ENCODE measurements at places on chromosomes 12 and 14.

DNA sequence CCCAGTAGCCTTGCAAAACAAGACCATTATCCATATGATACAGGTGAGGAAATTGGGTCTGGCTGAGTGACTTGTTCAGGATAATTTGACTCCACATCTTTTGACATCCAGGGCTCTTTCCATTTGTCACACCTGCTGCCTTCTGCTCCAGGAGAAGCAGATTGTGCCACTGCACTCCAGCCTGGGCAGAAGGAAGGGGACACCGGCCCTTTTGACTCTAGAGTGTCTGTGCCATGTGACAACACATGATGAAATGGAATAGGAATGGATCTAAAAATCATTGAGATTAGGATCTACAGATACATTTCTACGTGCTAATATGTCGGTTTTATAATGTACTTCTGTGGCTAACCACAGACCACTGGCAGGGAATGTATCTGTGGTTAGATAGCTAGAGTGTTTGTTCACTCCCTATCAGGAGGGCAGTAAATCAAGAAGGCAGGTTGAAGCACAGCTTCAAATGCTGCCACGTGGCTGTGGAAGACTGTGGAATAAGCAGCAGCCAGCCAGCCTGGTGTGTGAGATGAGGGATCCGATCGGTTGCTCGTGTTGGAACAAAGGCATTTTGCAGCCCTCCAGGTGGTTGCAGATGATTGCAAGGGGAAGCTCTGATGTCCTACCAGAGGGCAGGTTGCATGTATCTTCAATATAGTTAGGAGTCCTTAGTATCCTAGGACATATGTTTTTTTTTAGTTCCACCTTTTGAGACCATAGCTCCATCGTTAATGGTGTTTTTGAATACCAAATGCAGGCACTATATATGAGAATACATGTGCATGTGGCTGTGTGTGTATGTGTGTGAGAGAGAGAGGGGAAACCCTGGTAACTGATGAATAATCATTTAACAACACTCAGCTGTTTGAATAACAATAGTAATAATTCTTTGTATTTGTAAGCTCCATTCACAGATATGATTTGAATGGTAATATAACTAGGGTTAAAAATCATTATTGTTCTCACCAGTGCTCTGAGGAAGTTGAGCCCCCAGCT, 28.6 kb downstream of the EML1 start:
- peak; percentile 49 for DNase-seq

DNA sequence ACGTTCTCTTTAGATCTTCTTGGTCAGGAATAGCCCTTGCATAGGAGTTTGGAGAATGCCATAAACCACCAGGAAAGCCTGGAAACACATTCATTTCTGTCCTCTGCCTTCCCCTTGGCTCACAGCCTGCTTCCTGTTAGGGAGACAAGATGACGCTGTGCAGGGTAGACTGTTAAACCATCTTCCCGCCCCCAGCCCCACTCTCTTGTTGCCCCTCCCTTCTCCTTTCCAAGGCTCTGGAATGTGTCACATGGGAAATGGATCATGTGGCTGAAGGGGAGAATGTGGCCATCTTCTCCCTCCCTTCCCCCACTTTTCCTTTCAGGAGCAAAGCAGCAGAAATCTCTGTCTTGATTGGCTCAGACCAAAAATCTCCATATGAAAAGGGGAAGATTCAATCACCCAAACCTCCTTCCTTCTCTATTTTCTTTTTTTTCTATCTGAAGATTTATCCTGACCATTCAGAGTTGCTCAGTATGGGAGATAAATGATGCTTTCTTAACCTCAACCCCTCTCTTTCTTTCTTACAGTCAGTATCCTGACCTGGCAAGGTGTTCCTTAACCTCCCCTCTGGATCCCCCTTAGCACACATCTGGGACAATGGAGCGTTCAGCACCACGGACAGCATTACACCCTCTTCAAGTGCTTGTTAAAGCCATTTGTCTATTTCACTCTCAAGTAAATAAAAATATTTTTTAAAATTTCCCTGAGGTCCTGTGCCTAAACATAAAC, 11.4 kb downstream of the GPR19 start:
- peak; percentile 95 for DNase-seq

DNA sequence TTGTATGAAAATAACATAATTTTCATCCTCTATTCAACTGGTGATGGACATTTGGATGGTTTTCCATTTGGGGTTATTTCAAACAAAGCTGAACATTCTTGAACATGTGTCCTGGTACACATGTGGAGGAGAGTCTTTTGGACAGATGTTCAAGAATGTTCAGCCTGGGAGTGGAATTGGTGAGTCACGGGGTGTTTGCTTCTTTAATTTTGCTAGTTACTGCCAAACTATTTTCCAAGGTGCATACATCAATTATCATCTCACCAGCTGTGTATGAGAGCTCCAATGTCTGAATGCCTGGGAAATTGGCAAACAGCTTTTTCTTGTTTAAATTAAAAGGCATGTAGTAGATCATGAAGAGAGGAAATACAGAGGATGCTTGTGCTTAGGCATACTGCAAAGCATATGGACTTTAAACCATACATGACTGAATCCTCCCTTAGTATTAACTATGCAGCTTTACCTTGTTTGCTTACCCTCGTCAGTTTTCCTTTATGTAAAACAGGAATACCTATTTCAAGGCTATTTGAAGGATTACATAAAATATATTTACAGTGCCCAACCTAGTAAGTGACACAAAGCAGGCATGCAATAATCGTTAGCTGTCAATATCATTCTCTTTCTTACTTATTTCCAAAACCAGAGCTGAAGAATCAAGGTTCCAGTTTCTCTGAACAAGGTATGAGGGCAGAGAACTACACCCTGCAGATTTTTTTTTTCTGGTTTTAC, 152.1 kb downstream of the ITPR2 start:
- DNase-seq: peak; percentile 26

GRCh38 chr14:68462683-68463082, 330.2 kb downstream of the ZFP36L1 start:
- DNase-seq: peak; percentile 17

DNA sequence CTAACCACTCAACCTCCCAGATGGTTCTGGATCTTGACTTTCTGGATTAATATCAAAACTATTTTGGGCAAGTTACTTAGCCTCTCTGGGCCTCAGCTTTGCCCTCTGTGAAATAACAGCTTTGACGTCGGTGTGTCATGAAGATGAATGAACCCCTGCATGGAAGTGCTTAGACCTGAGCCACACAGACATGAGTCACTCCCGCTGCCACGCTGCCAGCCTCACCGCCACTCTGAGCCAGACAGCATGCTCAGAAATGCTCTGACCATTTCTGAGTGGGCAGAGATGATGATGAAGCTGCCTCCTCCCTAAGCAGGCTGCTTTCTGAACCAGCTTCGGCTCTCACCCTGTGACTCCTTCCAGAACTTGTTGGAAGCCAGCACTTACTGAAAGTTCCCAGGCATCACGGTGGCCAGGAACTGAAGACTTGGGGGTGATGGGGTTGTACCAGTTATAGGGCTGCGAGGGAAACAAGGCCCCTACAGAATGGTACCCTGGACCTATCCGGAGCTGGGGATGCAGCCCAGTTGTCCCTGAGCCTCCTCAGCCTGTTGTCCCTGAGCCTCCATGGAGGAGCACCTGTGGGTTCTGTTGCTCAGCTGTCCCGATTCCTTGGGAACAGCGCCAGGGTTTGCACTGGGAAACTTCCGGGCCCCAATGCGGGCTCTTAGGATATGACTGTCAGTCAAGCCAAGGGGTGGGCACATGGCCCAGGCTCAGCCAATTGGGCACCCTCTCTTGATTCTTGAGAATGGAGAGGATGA, 2.0 kb upstream of the CCDC197 start:
- peak; percentile 69 for DNase-seq

- DNase-seq: no peak
These were observed 118.6 kb downstream of the FGD4 start for GRCh38 chr12:32517966-32518365.

- DNase-seq: no peak
These were observed 30.4 kb upstream of the GCH1 start for GRCh38 chr14:54933006-54933405.

DNA sequence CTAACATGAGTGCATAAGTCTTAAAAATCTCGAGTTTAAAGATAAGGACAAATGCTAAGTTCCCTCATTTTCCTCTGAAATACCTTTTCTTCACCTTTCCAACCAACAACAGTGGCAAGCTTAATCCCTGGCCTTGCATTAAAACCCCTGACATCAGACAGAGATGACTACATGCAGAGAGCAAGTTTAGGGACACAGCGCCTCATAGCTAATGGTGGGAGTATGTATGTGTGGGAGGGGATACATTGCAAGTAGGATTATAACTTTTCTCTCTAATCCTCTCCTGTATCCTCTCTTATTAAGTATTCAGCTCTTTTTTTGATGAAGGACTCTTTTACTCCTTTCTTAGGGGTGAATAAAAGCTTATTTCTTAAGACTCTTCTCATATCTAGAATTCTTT, 547.1 kb downstream of the CCER1 start:
- DNase-seq: peak; percentile 39

GRCh38 chr12:110597885-110598284, 14.8 kb upstream of the PPTC7 start:
- peak; percentile 20 for DNase-seq

DNA sequence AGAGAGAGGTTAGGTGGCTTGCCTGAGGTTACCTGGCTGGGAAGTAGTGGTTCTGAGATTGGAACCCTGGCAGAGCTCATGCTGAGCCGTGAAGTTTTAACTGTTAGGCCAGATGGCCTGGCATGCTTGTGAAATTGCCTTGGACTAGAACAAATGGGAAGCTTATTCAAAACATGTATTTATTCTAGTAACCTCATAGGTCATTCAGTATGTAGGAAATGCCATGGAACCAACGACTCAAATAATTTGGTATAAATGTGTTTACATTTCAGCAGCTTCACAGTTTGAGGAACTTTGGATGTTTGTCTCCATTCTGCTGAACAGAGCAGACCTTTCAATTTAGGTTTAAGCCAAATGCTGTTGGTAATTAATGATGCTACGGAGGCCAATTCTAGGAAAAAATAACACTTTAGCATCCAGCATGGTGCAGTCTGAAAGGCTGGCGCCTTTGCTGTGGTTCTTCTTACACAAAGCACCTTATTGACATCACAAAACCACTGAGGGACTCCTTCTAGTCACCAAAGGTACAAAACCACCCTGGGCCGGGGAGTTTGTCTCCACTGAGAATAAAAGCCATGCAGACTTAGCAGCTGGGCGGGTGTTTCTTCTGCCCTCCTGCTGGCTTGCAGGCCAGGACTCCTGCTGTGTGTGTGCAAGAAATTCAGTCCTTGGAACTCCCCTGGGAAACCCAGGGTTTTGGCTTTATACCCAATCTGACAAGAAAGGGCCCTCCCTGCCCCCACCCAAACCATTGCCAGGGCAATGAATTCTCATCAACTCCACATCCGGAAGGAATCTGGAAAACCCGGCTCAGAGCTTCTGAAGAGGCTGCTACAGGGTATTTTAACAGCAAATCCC, 64.2 kb downstream of the ELK3 start:
- DNase-seq: peak; percentile 99

- DNase-seq: no peak
These were observed 245.9 kb downstream of the FOXN3 start for GRCh38 chr14:89171168-89171567.

DNA sequence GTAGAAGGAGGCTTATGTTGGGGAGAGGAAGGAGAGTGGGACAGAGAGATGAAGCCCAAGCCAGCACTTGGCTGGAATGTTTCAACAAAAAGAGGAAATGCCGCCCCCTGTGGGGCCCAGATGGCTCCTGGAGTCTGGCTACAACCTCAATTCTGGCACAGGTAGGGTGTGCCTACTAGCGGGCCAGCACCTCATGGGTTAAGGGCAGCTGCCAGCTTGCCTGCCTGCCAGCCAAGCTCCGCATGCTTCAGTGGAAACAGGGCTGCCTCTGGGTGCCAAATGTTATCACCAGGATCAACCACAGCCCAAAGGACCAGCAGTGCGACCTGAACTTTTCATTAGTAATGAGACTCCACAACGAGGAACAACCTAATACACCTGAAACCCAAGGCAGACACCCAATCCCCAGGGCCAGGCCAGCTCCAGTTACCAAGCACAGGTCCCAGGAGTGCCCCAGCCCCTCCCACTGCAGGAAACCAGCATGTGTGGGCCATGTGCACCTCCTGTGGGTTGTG, 11.3 kb downstream of the RAB15 start:
- peak; percentile 93 for DNase-seq

GRCh38 chr12:50112456-50113218, 601 bp downstream of the COX14 start:
- DNase-seq: peak; percentile 85

GRCh38 chr14:55347748-55348147, 63.9 kb downstream of the ATG14 start:
- no peak for DNase-seq

DNA sequence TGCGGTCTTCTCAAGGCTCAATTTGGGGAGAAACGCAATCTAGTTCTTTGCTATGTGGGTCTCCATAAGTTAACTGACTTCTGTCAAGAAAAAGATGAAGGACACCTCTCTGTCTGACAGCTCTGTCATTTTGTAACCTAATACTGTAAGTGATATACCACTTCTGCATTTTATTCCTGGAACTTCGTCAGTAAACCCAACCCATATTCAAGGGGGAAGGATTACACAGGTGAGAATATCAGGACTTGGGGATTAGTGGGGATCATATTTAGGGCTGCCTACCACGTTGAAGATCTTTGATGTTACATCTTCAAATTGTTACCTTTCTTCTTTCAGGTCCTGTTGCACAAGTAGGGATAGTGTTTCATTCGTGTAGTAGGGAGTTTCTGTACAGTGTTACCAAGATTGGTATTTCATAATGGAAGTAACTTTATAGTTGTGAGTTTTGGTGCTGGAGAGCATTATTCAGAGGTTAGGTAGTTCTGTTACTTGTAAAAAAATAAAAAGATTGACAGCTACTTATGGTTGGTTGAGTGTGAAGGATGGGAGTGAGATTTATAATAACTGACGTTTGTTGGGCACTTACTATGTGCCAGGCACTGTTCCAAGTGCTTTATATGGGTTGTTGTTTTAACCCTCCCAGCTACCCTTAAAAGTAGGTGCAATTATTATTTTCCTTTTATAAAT, 1.6 kb downstream of the TMEM260 start:
- DNase-seq: peak; percentile 64

- peak; percentile 56 for DNase-seq
These were observed 59.9 kb downstream of the CCDC92 start for GRCh38 chr12:123912415-123913380.

DNA sequence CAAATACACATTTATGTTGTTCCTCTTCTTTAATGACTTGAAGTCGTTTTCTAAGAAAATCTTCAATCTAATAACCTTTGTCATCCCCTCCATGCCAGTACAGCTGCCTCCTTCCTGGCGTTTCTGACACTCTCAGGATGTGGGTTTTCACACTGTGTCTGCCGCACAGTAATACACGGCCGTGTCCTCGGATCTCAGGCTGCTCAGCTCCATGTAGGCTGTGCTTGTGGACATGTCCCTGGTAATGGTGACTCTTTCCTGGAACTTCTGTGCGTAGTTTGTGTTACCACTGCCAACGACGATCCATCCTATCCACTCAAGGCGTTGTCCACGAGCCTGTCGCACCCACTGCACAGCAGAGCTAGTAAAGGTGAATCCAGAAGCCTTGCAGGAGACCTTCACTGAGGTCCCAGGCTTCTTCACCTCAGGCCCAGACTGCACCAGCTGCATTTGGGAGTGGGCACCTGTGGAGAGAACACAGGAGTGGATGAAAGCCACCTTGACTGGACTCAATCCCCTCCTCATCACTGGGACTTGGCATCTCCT, 1095.9 kb downstream of the TMEM121 start:
- no peak for DNase-seq
